ENCODE measurements at places on chromosomes 6 and 20. TPM values are rescaled to one million over a fixed set of nuclear protein-coding genes. Genes with fewer than 3 reads are reported as not detected.

DNA sequence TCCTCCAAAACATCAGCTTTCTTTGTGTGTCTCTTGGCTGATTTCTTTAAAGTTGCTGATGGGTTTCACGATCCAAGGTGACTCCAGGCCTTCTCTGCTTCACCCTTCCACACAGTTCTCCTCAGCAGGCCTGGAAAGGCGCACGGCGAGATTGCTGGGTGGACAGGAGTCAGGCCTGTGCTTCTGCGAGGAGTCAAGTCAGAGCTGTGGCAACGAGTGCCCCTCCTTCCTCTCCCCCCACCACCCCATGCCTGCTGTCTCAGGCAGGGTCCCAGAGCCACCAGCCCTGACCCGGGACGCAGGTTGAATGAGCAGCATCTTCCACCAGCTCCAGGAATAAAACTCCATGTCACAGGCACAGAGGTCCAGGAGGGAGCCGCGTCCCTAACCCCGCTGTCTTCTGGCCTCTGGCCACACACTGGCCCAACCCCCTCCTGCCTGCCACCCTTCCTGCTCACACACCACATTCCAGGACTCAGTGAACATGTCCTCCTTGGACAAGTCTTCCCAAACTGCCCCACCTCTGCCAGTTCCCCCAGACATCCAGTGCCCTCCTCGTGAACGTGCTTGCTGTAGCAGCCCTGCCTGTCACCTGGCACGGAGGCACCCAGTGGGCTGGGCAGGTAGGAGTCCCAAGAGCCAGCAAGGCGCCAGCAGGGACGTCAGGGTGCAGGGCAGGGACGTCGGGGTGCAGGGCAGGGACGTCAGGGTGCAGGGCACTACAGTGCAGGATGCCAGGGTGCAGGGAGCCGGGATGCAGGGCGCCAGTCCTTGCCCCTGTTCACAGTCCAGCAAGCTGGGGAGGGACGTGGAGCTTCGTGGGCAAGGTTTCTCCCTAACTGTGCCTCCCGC is 7.2 kb upstream of the NTSR1 start:
- DNase-seq, result no peak

GRCh38 chr6:1670711-1671462 is 61.2 kb downstream of the FOXC1 start:
- DNase-seq, result no peak

DNA sequence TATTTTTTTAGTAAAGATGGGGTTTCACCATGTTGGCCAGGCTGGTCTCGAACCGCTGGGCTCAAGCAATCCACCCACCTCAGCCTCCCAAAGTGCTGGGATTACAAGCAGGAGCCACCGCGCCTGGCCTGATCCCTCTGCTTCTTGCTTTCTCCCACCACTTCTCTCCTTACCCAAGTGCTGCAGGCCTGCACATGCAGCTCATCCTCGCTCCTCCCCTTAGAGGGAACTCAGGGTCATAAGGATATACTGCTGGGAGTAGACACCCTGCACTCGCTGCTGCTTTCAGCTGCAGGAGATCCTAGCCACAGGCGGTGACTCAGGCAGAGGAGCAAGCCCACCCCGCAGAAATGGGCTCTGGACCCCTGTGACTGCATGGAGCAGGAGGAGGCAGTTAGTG is 40.0 kb upstream of the FANCE start:
- DNase-seq, result no peak

ADAT2 gene
- total RNA-seq, result 27.3 TPM

LY6G6C gene
- total RNA-seq, result 0.67 TPM
